Karpas-422 (cell line): ENCODE measurements at places on chromosomes 3 and 15. TPM values are rescaled to one million over a fixed set of nuclear protein-coding genes. Genes with fewer than 3 reads are reported as not detected.

ALS2CL gene
- not detected in 2 replicates for total RNA-seq

PAQR9 gene
- total RNA-seq = not detected in 2 replicates

DNA sequence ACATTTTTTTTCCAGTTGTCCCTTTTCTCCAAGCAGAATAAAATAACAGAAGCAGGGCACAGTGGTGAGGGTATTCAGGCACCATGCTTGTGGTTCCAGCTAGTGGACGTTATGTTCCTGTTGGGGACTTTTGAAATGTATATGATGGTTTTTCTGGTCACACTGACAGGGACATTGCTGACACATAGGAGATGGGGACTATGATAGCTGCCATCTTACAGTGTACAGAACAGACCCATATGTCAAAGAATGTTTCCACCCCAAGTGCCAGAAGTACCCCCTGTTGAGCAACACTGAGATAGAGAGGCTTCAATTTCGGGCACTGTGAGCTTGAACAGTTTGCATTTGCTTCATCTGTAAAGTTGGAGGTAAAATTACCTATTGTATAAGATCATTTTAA is 38.6 kb downstream of the MCTP2 start:
- no peak for DNase-seq

DNA sequence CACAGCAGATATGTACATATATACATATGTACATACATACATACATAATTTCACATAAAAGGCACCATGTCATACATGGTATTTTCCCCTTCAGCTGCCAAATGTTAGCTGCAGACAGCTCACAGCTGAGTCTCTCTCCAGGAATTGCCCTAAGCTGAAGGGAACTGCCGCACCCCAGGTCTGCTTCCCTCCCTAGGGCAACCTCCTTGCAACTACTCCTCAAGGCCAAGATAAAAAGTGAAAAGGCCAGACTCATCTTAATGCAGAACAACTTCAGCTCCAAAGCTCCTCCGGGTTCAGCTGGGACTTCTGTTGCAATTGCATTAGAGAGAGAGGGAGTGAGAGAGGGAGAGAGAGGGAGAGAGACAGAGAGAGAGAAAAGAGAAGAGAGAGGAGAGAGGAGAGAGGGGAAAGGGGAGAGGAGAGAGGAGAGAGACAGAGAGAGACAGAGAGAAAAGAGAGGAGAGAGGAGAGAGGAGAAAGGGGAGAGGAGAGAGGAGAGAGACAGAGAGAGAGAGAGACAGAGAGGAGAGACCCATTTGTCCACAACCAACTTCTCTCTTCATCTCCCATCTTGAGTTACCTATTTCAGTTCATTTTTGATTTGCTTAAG is 143.4 kb upstream of the HES1 start:
- no peak for DNase-seq

- DNase-seq = no peak
Measured at GRCh38 chr3:175267561-175267960, 408.4 kb downstream of the NAALADL2 start.

GRCh38 chr3:163684651-163685050 is 1393.6 kb downstream of the SI start:
- DNase-seq = no peak

DNA sequence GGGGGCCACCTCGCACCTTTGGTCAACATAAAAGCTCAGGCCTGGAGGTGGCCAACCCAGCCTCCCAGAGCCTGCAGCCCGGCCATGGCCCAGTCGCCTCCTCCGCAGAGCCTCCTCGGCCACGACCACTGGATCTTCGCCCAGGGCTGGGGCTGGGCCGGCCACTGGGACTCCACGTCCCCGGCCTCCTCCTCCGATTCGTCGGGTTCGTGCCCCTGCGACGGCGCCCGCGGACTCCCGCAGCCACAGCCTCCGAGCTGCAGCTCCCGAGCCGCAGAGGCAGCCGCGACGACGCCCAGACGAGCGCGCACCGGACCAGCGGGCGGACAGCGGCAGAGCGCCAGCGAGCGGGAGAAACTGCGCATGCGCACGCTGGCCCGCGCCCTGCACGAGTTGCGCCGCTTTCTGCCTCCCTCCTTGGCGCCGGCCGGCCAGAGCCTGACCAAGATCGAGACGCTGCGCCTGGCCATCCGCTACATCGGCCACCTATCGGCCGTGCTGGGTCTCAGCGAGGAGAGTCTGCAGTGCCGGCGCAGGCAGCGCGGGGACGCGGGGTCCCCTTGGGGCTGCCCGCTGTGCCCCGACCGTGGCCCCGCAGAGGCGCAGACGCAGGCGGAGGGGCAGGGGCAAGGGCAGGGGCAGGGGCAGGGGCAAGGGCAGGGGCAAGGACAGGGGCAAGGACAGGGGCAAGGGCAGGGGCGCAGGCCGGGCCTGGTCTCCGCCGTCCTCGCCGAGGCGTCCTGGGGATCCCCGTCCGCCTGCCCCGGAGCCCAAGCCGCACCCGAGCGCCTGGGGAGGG is at the start of gene MESP2:
Gene MESP2 (plus strand): TSS at position 59 of the 799 bp plus-strand sequence. CDS start 26 bp downstream, at position 85.
- DNase-seq = no peak

DNA sequence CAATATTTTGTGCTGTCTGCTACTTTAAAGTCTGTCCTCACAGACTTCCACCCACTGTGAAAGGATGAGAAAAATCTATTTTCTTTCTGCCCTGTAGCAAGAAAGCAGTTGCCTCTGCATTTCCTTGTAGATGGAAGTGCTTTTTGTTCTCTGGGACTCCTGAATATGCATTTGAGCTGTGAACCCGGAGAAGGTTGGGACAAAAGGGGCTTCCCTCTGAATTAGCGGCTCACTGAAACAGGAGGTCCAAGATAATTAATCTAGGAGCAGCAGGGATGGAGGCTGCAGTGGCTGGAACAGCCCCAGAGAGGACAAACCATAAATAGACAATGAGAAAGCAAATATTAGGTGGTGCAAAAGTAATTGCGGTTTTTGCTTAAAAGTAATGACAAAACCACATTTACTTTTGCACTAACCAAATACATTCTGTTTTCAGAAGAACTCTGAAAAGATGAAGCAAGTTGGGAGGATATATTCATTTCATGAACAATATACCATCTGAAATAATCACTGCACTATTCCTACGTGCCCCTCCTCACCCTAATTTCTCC is 143.4 kb upstream of the KBTBD8 start:
- DNase-seq = no peak

- no peak for DNase-seq
Measured at GRCh38 chr3:135694142-135694541, 271.4 kb upstream of the PPP2R3A start.

GRCh38 chr15:35768949-35769348 is 223.0 kb upstream of the DPH6 start:
- no peak for DNase-seq

TCAIM gene
- 8.5 and 42.5 TPM in 2 replicates for total RNA-seq

ATP13A5 gene
- total RNA-seq = not detected in 2 replicates

PRSS50 gene
- not detected in 2 replicates for total RNA-seq

GOLGA8M gene
- not detected in 2 replicates for total RNA-seq

GRCh38 chr3:29409409-29409808 is 128.5 kb downstream of the RBMS3 start:
- no peak for DNase-seq

- no peak for DNase-seq
Measured at GRCh38 chr3:185561958-185562357, 9.6 kb upstream of the LIPH start.

GRCh38 chr15:101579631-101580163 is 72.5 kb downstream of the TM2D3 start:
- no peak for DNase-seq

DNA sequence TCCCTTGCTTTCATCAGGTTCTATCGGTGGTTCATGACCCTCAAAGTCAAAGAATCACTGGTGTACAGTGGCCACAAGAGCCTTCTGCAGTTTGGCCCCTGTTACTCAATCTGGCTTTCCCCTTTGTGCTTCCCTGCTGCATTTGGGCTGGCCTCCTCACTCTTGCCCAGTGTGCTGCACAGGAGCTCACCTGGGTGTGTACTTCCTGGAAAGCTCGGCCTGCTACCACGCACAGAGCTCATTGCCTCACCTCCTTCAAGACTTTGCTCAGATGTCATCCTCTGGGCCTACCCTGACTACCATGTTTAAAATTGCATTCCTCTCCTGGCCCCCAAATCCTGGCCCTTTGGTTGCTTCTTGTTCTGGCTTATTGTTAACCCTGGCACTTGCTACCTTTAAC is 90.9 kb downstream of the MITF start:
- DNase-seq = no peak

- DNase-seq = peak; percentile 69
Measured at GRCh38 chr3:133386876-133387275, 13.0 kb upstream of the BFSP2 start.

- DNase-seq = no peak
Measured at GRCh38 chr15:69340243-69340900, 41.7 kb downstream of the PAQR5 start.

GRCh38 chr15:44726568-44727484 is 9.5 kb upstream of the TRIM69 start:
- DNase-seq = peak; percentile 96

GRCh38 chr3:152460936-152461335 is 192.2 kb downstream of the MBNL1 start:
- no peak for DNase-seq

DNA sequence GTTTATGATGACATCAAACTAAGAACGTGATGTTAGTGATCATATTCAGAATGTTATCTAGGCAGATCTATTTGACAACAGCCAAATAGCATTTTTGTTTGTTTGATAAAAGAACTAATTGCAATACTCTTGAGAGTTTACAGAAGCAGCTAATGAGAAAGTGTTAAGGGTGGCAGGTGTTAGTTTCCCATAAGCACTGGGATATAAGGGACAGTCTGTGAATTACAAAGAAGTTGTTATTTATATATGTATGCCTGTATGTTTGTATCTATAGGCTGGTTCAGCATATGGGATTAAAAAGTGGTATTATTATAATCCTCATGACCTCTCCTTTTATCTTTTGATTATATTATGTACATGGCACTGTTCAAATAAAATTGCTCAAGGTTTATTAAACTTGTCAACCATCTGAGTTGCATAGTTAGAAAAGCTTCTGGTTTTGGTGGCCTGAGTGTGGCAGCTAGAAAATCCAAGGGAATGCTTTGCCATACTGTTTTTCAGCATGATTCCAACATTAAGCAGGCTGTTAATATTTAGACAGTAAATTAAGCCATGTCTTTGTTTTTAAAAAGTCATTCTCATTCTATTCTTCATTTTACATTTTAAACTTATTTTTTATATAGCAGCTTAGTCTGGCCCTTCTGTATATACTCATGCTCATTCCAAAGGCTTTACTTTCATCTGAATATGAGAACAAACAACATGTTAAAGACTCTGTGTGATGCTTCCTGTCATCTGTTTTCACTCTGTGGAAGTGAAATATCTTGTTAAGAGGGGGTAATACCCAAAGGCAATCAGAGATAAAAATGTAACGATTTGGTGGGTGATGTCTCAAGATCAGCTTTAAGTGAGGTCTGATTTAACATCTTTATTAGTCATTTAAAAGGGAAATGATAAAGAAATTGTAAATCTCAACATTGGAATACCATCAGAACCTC is 13.1 kb downstream of the ROBO2 start:
- no peak for DNase-seq

GRCh38 chr3:152557302-152557999 is 277.5 kb upstream of the P2RY1 start:
- no peak for DNase-seq

TIMMDC1 gene
- 94.1 and 105 TPM in 2 replicates for total RNA-seq
